ENCODE measurements at places on chromosomes 7 and 10.

GRCh38 chr10:17771017-17771416 is 19.0 kb downstream of the TMEM236 start:
- DNase-seq: no peak

DNA sequence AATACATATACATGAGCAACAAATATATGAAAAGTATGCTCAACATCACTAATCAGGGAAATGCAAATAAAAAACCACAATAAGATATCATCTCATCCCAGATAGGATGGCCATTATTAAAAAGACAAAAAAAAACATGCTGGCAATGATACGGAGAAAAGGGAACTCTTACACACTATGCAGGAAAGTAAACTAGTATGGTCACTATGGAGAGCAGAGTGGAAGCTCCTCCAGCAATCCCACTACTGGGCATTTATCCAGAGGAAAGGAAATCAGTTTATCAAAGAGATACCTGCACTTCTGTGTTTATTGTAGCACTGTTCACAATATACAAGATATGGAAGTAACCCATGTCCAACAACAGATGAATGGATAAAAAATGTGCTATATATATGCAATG is 217.5 kb downstream of the SDK1 start:
- DNase-seq: no peak

DNA sequence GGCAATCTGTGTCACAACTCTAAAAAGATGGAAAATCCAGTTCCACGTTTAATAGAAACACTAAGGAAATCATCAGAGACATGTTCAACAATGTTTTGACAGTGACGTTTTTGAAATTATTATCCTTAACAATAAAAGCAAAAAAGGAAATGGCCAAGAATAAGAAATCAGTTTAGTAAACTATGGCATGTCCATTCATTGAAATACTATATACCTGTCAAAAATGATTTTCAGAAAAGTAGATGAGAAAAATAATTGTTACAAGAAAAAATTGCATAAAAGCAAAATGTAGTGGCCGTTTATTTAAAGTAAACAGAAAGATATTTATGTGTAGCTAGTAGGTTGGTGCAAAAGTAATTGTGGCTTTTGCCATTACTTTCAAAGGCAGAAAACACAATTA is 345.4 kb upstream of the NPSR1 start:
- no peak for DNase-seq

DNA sequence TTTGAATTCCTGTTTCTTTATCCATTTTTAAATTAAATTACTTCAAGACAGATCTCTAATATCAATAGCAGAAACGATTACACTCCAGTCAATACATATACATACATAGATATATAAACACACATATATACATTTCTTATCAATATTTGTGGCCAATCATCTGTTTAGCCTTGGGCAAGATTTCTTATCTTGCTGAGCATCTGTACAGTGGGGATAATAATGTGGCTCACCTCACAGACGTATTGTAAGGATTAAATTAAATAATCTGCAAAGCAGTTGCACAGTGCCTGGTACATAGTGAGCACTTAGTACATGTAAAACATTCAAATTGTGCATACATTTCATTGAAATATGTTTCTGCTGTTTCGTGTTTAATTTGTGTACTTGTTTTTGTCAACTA is 17.5 kb upstream of the CACNB2 start:
- no peak for DNase-seq

GRCh38 chr7:138542183-138542582 is 82.1 kb downstream of the TRIM24 start:
- DNase-seq: no peak

- no peak for DNase-seq
Observed at GRCh38 chr7:132279718-132280117, 296.6 kb downstream of the PLXNA4 start.

DNA sequence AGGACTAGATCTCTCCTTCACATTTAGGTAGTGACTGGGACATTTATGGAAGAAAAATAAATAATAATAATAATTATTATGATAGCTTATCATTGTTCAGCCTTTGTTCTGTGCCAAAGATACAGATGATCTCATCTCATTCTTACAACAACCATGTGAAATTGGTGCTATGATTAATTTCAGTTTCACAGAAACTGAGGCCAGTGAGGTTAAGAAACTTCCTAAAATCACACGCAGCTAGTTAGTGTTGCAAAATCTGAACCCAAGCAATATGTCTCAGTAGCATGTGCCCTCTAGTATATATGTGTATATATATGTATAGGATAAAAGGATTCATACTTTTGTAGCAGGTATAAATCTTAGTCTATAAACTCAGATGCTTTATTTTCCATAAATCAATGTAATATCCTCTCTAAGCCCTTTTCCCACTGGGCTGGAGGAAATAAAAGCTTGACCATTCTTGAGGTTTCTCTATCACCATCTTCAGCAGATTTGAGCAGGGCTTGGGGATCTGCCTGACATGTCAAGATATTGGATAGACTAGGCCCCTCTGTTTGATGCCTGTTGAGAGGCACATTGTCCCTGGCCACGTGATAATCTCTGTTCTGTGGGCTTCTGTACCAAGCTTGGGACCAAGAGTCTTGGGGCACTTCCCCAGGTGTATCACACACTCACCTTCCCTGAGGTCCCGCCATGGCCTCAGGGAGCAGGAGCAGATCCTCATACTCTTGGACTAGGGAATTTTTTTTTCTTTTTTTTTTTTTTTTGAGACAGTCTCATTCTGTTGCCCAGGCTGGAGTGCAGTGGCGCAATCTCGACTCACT is 172.6 kb upstream of the NRP1 start:
- DNase-seq: no peak

- no peak for DNase-seq
Observed at GRCh38 chr7:74051193-74051592, 23.2 kb downstream of the ELN start.

GRCh38 chr7:55026086-55026790 is 7.4 kb downstream of the EGFR start:
- no peak for DNase-seq

GRCh38 chr10:21705828-21706176 is 171.8 kb downstream of the MLLT10 start:
- DNase-seq: no peak

DNA sequence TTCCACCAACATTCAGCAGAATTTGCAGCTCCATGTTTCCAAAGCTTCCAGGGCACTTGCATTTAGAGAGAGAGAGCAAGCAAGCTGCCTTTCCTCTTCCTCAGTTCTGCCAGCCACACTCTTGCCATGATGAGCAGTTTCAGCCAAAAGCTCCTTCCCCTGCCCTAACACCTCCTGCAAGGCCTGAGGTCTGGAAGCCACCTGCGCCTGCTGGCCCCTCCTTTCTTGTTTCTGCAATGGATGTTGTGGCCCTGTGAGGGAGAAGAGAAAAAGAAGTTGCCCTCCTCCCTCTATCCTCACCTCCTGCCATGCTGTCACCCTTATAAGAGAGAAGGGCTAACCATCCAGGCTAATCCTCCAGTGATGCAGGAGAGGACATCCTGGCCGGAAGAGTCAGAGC is 48.7 kb downstream of the IKZF1 start:
- DNase-seq: no peak

- peak; percentile 28 for DNase-seq
Observed at GRCh38 chr10:104406715-104407650, 53.4 kb downstream of the CFAP58 start.

- no peak for DNase-seq
Observed at GRCh38 chr7:114760477-114760876, 161.4 kb upstream of the MDFIC start.

- no peak for DNase-seq
Observed at GRCh38 chr7:141370178-141370577, 181.0 kb upstream of the AGK start.

DNA sequence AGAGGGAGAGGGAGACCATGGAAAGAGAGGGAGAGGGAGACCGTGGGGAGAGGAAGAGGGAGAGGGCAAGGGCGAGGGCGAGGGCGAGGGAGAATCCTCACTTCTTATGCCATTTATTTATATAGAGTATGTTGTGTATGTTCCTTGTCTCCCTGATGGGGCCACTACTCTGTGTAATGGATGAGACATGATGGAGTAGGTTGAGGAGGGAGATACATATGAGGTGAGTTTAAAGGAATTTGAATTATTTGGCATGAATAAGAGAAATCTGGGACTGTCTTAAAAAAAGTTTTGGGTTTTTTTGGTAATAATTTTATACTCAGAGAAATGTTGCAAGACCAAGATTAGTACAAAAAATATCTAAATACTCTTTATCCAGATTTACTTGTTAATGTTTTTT is 20.1 kb downstream of the CCSER2 start:
- no peak for DNase-seq

- DNase-seq: no peak
Observed at GRCh38 chr10:5297466-5297865, 67.3 kb upstream of the UCN3 start.

GRCh38 chr10:133104963-133105640 is 17.4 kb downstream of the ADGRA1 start:
- no peak for DNase-seq

DNA sequence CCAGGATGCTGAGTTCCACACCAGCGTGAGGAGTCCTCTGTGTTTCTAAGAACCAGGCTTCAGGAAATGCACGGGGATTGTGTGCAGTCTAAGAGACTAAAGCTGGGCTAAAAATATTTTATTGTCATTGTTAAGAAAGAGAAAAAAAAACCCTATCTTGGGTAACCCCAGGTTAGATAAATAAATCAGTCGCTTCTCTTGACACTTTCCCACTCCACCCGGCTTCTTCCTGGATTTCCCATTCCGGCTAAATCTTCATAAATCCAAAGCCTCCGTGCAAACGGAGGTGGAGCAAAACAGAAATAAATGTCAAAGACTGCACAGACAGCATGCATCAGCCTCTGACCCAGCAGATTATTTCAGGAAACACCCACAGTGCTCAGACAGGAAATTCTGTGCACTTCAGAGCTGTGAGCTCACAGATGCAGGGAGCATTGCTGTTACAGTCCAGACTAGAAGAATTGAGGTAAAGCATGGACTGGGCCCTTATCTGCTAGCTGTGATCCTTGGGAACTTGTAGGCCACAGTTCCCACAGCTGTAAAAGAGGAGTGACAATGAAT is 44.8 kb upstream of the GRID1 start:
- DNase-seq: no peak

DNA sequence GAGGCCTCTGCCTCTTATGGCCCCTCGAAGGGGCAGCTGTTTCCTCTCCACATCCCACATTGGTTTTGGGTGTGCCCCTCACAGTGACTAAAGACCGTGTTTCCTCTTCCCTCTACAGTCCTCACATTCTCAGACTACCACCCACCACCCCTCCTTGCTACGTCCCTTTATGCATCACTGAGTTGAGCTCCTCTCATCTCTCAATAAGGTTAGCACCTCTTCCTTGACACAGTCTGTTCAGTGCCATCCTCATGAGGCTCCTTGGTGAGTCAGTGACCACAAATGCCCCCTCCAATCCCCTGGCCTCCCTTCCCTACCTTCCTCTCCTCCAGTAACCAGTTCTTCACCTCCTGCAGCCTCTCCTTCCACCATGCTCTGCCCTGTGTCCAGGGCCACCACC is 239.1 kb upstream of the MYO3A start:
- no peak for DNase-seq

DNA sequence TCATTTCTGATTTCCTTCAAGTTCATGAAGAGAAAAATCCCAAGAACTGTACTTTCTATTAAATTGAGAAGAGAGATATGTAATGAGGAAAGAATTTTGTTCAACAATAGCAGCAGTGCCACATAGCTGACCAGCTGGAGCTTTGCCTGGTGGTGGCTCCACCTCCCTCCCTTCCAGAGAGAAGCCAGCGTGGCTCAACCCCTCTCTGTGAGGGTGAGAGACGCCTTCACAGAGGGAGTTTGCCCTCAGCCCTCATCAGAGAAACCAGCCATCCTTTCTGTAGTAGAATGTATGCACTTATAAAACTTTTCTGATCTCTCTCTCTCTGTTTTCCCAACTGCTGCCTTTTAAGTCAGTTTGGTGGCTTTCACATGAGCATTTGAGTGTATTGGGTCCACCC is 20.5 kb upstream of the COL1A2 start:
- no peak for DNase-seq

- no peak for DNase-seq
Observed at GRCh38 chr10:62023329-62023728, 121.8 kb downstream of the ARID5B start.

All from SK-N-MC (cell line).